ENCODE measurements at places on chromosomes 6 and 20.
A peak's percentile ranks its signal among the peaks of the same experiment; 100 is the strongest.

DNA sequence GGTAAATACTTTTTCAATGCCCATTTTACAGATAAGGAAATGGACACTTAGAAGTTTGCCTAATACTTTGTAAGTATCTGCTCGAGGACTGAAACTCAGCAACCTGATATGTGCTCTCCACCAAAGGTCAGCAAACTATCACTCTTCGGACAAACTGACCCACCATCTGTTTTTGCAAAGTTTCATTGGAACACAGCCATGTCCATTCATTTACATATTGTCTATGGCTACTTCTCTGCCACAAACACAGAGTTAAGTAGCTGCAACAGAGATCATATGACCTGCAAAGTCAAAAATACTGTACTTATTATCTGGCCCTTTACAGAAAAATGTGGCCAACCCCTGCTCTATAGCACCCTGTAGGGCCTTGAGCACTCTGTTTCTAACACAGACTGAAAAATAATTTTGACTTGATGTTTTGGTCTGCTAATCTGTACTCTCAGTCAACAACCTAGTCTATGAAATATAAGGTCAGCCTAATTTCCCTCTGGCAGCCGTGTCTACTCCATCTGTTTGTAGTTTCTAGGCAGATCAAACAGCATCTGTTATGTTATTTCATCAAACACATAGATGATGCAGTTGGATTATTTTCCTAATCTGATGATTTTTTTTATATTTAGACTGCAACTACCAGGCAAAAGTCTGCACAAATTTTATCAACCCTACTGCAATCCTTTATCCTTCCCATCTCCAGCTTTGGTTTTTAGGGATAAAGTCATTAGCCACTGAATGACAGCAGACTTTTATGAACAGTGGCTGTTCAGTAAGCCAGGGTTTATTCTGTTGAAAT is 41.4 kb upstream of the BEND6 start:
- DNase-seq: no peak

- peak; percentile 59 for DNase-seq
Measured at GRCh38 chr6:130697995-130698535, 129.1 kb upstream of the SMLR1 start.

DNA sequence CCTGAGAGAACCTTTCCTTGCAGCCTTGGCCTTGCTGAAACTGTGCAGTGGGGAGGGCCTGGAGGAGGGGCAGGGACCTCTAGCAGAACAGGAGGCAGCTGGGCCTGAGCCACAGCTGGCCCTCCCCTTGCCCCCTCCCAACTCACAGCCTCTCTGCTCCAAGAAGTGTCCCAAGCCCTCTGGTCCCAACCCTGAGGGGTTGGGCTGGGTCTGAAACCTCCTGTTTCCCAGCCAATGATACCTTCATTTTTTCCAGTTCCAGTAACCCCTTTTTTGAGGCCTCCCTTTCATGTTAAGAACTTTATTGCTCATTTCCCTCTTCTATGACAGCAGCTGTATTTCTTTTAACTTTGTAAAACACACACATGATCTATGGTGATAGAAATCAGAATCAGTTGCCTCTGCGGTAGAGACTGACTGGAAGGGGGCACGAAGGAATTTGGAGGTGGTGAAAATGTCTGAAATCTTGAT is 17.9 kb upstream of the ARMC12 start:
- no peak for DNase-seq

GRCh38 chr6:8589941-8590729 is 154.8 kb upstream of the SLC35B3 start:
- peak; percentile 54 for DNase-seq
